NCI-H146 (cell line): ENCODE measurements at places on chromosomes 12 and 14.

DNA sequence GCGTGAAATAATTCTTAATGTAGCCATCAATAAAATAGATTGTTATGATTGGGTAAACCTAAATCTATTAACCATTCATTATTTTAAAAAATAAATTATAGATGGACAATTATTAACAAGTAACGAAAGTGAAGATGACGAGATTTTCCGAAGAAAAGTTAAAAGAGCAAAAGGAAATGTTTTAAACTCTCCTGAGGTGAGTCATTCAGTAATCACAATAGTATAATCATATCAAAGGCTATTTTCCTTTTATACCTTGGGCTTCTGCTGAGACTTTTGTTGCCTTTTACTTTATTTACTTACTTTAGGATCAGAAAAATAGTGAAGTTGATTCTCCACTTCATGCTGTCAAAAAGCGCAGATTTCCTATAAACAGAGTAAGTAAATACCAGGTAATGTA lies 45.6 kb downstream of the FANCM start:
- no peak for DNase-seq

- DNase-seq = no peak
These were observed 42.2 kb upstream of the NR2C1 start for GRCh38 chr12:95115641-95116040.

- no peak for DNase-seq
These were observed 169.4 kb downstream of the KIF26A start for GRCh38 chr14:104307627-104308401.

GRCh38 chr14:74959596-74960180 lies 4.3 kb upstream of the PGF start:
- DNase-seq = no peak

DNA sequence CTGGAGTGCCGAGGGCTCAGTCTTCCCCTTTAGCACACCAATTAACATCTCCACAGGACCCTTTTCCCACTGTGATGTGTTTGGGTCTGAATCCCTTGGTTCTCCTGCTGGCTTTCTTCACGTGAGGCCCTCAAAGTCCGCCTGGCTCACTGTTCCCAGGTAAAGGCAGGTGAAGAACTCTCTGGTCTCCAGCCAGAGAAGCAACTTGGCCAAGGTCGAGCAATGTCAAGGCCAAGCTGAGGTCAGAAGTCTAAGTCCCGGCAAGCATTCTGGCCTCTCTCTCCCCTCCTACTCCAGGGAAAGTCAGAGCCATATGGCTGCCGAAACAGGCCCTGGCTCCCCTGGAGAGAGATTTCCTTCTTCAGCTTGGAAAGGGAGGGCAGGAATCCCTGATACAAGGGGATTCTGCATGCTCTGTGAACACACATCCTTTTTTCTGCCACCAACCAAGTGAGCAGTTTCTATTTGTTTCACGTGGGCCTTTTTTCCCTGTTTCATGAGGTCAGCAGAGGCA lies 61.4 kb upstream of the ESRRB start:
- no peak for DNase-seq
